Dorsolateral prefrontal cortex (tissue), 122 donors: ENCODE measurements at places on chromosomes 11 and 22.

DNA sequence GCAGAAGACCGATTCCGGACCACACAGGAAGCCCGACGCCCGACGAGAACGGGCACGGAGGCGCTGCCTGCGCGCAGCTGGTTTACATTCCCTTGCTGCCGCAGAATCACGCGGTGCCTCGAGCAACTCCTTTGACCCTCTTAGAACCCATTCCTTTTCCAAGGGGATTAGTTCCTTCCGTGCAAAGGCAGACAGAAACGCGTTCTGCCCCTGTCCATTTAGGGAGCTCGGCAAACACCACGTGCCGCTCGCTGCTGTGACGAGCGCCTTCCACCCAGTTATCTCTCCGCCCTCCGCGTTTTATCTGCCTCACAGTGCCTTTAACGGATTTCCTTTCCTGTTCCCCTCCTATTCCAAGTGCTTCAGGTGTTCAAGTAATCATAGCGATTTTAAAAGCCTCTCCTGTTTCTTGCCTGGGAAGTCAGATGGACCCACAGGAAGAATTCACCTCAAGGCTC is 24.1 kb upstream of the MICAL3 start:
- DNase-seq = no peak

- no peak for DNase-seq
These were observed 47.1 kb downstream of the EHF start for GRCh38 chr11:34667810-34668582.

GRCh38 chr11:8867035-8867434 is 44.0 kb upstream of the AKIP1 start:
- no peak for DNase-seq

GRCh38 chr11:83611031-83611430 is 324.9 kb upstream of the CCDC90B start:
- no peak for DNase-seq

- no peak for DNase-seq
These were observed 321.4 kb downstream of the FAT3 start for GRCh38 chr11:92545906-92546471.
